ENCODE measurements at places on chromosomes 1 and 21.

GRCh38 chr1:55990007-55990406, 589.4 kb downstream of the PLPP3 start:
- DNase-seq: no peak

GRCh38 chr1:33854091-33854490, 9.8 kb upstream of the HMGB4 start:
- no peak for DNase-seq

GRCh38 chr21:17631195-17631594, 18.5 kb upstream of the BTG3 start:
- DNase-seq: no peak

DNA sequence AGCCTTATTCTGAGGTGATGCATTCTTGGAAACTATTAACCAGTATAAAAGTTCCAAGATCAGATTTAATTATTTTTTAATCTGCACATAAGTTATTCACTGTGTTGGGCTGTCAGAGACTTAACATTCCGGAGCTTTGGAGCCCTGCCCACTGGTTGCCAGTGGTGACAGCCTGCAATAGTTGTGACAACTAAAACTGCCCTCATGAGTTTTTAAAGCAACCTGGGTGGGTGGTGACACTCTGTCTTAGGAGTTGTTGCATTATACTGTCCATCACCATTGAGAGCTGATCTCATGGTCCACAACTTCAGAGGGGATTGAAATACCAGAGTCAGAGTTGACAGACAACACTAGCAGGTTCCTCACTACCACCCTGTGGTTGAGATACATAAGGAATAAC, 653.9 kb upstream of the USP24 start:
- DNase-seq: peak; percentile 86

DNA sequence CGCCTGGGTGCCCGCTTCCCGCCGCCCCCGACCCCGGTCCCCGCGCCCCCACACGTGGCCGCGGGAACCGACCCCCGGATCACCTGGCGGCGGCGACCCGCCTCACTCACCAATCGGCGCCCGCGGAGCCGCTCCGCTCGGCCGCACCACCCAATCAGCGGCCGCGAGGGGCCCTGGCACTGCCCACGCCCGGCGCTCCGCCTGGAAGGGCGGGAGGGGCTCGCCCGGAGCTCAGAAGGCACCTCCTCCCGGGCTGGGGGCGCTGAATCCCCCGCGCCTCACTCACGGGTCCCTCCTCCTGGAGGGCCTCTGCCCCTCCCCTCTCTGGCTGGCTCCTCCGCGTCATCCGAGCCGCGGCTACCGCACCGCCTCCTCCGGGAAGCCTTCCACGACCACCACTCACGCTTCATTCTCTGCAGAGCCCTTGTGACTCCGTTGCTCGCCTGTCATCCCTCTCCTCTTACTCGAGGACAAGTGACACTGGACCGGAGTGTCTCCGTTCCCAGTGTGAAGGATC, 374 bp downstream of the SH2D5 start:
- DNase-seq: peak; percentile 37

- no peak for DNase-seq
Observed at GRCh38 chr1:29669912-29670311, 433.6 kb downstream of the PTPRU start.

DNA sequence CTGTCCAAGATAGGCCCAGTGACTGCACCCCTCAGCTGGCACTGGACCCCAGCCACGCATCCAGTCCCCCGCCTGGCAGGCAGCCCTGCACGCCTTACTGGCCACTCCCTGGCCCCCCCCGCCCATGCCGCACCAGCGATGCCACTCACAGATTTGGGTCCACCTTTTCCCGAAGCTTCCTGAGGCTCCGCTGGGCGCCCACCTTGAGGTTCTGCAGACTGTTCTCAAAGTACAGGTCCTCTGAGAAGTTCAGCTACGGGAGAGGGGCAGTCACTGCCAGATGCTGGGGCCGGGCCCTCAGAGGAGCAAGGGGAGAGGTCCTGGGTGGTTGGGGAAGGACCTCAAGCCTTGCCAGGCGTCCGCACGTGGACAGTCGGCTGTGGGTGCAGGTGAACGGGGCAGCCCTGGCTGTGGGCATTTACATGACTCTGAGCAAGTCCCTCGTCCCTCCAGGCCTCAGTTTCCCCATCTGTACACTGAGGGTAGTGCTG, 8.1 kb downstream of the PRXL2B start:
- no peak for DNase-seq

DNA sequence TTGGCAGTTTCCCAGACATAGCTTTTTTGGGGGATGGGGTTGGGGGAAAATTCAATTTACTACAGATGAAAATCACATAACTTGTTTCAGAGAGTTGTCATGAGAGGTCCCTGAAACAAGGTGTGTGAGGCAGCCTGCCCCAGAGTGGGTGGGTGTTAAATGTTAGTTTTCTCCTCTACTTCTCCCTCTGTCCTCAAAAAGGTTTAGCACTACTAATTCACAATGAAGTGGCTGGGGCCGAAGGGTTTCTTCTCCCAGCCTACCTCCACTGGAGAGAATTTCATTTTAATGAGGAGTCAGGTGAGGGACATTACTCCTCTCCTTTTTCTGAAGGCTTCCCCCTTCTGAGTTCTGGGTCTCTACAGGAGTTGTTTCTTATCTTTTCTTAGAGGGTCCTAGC, 103.3 kb downstream of the C1orf94 start:
- no peak for DNase-seq

DNA sequence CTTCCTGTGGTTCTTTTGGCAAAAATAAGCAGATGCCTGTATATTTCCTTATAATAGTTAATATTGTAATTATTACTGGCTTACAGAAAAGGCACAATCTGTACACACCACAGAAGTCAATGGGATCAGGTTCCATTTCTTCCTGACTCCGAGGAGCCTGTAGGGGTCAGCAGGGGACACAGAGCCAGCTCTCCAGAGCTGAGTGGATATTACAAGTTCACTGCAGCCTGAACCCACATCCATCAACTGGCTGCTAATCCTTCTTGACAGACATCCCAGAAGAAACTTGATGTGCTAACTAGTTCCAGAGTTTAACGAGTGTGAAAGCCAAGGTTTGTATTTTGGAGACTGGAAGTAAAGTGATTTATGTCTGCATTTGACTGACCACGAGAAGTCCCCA, 203.8 kb downstream of the LMX1A start:
- DNase-seq: no peak

DNA sequence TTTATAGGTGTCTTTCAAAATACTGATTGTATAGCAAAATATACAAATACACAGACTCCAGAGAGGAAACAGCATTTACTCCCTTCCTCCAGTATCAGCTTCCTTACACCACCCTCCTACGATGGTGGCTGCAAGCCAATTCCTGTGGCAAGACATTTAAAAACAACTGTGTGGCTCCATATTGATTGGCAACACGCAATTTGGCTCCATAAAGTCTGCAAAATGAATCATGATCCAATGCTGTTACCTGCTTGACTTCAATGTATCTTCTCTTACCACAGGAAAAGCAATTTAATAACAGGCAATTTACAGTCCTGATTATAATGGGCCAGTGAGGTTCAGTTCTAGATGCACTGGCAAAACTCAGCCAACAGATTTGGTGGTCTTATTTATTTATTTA, 19.7 kb upstream of the ATP6V1G3 start:
- no peak for DNase-seq

- DNase-seq: no peak
Observed at GRCh38 chr1:19557609-19558051, 72.3 kb upstream of the CAPZB start.

- no peak for DNase-seq
Observed at GRCh38 chr1:171251952-171252300, 3.6 kb downstream of the FMO1 start.

GRCh38 chr1:230425252-230426091, 660 bp downstream of the PGBD5 start:
- DNase-seq: no peak

DNA sequence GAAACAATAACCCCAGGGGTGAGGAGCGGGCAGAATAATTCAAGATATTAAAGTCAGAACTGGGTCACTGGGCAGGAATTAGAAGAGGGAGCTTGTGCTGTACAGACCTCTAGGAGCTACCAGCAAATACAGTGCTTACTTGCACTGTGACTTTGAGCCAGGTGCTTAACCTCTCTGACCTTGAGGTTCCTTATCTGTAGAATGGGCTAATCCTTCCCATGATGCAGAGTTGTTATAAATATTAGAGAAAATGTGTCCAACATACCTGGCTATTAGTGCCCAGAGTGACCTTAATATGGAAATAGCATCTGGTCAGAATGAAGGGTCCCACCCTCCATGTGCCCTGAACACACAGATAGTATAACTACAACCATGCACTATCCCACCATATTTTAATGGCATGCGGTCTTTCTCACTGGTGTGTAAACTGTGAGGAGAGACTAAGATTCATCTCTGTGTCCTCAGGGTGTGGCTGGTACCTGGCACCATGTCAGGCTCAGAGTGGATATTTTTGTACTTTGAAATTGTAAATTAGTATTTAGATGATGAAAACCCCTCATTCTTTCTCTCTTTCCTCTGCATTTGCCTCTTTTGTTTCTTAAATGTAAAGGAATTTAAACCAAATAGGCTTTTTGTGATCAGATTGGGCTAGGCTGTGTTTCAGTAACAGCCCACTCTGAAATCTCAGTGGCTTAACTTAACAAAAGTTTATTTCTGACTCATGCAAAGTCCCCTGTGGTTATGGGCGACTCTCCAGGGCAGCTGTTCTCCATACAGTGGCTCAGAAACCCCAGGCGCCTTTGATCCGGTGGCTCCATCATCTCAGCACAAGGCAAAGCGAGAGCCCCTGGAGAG, 60.0 kb upstream of the ROR1 start:
- DNase-seq: no peak

- no peak for DNase-seq
Observed at GRCh38 chr1:109509176-109510134, at the start of gene AMIGO1. Gene AMIGO1, minus strand, starts transcription at chr1:109509727. Its CDS starts 815 bp downstream, at chr1:109508912.

DNA sequence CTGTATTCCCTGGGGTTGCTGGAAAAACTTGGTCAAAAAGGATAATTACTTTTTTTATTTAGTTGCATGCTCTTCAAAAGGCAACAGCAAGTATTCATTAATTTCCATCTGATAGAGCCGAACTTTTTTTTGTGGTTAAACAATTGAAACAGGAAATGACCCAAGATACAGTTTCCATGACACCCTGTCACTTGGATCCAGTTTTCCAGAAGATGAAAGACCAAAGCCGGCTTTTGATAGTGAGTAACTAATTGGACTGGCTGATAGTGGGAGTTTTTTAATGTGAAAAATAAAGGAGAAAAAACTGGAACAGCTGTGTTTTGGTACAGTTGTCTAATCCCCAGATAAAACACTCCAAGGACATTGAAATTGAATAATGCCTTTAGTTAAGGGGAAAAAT, 33.0 kb downstream of the CACHD1 start:
- no peak for DNase-seq

- DNase-seq: no peak
Observed at GRCh38 chr1:227388214-227389168, 70.2 kb upstream of the CDC42BPA start.

DNA sequence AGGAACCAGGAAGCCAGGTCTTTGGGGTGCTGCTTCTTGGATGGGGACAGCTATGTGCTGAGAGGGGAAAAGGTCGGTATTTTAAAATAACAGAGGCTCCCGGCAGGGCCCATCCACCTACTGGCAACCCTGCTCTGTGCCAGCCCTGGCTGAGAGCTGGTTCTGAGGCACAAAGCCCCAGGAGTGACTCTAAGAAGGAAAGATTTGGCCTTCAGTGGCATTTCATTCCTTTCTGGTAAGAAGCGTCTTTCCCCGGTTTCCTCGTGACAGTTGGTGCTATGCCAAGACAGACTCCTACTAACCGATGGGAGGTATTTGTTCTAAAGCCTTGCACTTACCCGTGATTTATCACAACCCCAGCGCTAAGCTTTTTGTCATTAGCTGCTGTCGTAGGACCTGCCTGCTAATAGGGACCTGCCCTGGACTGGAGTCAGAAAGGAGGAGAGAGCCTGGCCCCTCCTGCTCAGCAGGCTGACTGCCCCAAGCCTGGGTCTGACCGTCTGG, 123.1 kb upstream of the ADAR start:
- DNase-seq: peak; percentile 92

DNA sequence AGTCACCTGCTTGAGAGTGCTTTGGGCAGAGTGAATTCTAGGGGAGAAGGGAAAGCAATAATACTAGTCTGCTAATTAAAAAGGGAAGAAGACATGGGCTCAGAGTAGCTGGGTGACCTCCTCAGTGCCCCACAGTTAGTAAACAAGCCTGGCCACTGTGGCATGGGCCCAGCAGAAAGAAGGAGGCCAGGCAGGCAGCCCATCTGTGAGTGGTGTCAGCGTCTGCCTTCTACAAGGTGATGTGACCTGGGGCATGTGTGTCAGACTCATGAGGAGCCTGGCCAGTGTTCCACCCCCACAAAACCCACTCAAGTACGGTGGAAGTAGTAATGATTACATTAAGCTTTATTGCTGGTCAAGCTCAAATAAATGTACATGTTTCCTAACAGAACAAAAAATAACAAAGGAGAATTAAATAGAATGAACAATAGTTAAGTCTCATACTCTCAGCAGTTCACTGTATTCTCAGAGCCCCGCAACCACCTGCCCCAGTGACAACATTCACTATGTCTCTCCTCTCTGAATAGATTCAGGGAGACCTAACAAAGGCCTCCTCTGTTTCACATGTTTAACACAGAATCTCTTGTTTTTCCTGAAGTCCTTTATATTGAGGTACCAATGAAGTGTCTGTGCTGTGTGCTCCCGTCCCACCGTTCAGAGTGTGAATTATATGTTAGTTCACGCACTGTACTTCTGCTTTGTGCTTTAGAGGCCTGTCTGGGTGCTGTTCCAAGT, 32.5 kb downstream of the SLC22A15 start:
- DNase-seq: no peak

GRCh38 chr1:163107655-163108054, 38.5 kb downstream of the RGS4 start:
- no peak for DNase-seq

DNA sequence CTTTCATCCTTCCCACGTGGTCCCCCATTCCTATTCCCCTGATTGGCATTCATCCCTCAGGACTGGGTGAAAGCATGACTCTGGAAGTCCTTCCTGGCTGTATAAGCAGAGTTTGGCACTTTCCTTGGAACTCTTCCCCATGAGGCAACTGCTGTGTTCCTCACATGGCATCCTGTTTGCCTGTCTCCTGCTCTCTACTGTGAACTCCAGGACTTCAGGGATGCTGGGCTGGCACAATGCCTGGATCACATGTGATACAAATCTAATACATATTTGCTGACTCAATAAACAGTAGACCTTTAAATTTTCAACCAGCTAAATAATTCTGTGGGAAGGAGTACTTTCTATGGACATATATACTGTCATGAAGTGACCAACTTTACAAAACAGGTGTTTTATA, 46.8 kb upstream of the EDEM3 start:
- peak; percentile 58 for DNase-seq

- DNase-seq: no peak
Observed at GRCh38 chr1:159746666-159747065, 32.3 kb upstream of the CRP start.
